ENCODE measurements at places on chromosomes 3 and 15.

DNA sequence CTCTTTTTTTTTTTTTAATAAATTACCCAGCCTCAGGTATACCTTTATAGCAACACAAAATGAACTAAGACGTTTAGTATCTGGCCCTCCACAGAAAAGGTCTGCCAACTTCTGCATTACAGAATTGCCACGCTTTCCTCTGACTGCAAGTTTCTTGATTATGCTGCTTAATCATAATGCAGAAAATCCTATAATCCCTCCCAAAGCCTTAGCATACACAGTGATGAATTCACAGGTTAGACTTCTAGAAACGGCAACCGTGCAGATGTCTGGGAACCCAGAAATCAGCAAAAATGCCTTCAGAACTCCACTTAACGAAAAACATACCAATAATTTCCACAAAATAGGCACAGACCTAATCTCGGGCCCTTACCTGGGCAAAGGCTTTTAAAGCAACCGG is 144.7 kb upstream of the FRMD4B start:
- DNase-seq, result no peak

DNA sequence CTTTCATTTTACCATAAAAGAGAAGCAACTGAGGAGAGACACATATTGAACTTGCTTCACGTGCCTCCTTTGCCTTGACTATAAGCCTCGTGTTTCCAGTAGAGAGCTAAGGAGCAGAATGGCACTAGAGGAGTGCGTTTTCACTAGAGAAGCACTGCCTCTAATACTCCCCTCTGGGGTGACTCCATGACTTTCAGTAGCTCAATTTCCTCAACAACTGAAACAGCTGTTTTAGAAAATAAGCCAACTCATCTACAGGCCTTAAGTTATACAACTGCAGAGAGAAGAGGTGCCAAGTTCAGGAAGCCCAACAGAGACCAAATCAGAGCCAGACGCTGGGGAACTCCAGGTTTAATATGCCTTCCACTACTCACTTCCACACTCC is 1.9 kb downstream of the UBP1 start:
- DNase-seq, result no peak

DNA sequence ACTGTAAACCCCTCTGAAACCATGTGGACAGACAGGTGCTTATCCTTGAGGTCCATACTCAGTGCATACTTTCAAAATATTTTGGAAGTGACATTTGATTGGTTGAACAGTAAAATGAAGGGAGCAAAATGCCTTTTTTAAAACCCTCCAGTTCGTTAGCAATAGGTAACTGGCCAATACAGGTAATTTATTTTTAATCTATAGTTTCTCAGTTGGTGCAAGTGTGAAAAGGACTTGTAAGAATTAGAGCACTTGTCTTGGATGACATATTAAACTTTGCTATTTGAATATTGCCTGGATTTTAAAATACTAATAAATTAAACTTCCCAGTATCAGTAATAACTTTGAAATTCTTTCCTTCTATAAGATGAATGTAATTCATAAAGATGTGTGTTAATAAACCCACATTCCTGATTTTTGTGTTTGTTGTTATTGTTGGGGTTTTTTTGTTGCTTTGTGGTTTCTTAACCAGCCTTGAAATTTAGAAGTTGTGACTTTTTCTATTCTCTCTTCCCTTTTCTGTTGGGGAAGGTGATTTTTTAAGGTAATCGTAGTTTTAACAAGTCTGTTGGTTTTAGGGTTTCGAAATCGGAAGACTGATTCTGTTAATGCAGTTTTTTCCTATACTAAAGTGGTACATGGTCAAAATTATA is 90.0 kb downstream of the STT3B start:
- no peak for DNase-seq

DNA sequence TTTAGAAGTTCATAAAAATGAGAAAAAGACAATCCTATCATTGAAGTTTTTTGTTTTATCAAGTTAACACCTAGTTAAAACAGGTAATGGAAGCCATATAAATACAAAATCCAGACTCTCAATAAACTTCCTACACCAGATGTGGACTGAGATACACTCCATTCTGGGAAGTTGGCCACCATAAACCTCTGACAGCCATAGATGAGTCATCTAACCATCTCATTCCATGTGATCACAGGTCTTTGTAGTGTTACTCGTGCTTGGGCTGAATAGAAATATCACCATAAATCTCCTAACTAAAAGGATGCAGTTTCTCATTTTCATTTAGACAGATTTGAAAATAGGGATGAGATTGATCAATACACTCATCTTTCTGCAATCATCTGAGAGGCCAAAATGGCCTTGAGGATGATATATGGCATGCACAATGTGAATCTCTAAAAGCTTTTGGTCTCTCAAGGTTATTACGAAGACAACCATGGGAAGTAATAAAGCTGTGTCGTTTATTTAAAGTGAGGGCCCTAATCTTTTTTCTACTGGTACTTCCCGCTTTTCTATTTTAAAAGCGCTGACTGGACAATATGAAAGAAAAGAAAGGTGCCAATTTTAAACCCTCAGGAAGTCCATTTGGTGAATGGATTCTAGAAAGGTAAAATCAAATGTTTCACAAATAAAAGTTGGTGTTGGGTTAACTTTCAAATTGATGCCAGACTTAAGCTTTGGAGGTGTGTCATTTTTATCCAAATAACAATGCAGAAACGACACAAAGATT is 155.5 kb downstream of the POLR2M start:
- DNase-seq, result no peak

DNA sequence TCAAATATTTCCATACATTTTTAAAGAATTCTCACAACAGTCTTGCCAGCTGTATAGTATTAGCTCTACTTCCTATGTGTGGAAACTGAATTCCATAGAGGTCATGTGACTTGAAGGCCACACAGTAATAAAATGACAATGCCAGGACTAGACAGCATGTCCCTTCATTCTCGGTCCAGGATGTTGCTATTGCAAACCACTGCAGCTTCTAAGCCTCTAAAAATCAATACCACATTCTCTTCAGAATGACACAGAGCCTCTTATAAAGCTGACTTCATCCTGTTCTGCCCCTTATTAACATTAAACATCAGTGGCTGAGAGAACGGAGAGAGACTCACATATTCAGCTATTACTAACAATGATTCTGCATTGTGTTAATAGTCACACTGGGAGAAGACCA is 240.3 kb upstream of the PEX5L start:
- DNase-seq, result no peak

DNA sequence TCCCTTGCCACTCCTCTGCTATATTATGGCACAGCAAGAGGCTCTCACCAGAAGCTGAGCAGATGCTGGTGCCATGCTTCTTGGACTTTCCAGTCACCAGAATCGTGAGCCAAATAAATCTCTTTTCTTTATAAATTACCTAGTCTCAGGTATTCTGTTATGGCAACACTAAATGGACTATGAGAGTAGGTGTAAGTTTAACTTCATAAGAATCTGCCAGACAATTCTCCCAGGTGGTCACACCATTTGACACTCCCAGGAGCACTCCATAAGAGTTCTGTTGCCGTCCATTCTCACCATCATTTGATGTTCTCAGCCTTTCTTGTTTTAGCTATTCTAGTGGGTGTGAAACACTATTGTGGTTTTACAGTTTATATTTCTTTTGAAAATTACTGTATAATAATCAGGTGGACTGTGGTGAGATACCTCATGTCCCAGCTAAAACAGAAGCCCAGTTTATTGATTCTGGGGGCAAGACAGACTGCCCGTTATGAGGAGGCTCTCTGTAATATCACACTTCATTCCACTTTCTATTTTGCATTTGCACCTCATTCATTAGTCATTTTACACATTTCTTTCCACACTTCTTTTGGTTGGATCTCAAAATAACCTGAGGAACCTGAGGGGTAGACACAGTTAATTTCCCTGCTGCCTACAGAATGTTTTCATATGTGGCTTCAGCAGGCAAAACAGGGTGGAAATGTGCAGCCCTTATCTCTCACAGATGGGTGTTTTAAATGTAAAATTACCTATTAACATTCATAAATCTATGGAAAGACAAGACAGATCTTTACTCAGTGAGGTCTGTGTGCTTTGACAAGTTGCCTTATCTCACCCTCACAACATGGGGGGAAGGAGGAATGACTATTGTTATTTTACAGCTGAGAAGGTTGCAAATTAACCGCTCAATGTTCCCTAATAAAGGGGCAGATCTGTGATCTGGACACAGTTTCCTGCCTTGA is 42.1 kb downstream of the CDCP1 start:
- no peak for DNase-seq

- no peak for DNase-seq
Measured at GRCh38 chr15:75646944-75647364, 758 bp upstream of the SNX33 start.

DNA sequence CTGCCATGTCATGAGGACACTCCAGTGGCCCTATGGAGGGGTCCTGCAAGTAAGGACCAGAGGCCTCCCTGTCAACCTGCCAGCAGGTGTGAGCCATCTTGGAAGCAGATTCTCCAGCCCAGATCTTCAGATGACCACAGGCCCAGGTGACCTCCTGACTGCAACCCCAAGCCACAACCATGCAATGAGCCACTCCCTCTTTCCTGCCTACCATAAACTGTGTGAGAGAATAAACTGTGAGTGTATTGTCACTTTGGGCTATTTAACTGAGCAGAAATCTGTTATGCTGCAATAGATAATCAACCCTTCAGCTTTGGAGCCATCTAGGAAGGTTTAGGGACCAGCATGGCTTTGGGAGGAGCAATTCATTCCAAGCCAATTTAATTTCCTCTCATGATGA is 367.9 kb downstream of the SHQ1 start:
- no peak for DNase-seq

DNA sequence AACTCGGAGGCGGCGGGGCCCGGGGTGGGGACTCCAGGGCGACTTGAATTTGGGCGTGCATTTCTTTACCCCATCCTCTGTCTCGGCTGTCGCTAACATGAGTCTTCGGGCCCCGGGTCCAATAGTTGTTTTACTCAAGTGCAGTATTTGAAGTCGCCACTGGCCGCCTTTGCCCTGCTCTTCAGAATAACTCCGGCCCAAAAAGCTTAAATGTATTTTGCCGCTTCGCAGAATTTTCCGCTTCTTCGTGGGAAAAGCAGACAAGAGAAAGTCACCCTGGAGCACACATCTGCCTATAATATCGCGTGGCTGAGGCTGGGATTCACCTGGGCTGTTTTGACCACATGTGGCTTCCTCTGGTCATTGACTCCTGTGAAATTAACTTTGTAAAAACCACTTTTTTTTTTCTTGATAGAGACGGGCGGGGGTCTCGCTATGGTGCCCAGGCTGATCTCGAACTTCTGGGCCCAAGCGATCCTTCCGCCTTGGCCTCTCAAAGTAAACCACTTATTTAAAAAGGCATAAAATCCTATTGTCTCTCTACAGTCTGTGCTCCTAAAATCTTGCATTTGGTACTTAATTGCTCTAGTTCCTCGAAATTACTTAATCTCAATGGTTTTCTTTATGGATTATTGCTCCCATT is 676 bp downstream of the CNOT10 start:
- no peak for DNase-seq

DNA sequence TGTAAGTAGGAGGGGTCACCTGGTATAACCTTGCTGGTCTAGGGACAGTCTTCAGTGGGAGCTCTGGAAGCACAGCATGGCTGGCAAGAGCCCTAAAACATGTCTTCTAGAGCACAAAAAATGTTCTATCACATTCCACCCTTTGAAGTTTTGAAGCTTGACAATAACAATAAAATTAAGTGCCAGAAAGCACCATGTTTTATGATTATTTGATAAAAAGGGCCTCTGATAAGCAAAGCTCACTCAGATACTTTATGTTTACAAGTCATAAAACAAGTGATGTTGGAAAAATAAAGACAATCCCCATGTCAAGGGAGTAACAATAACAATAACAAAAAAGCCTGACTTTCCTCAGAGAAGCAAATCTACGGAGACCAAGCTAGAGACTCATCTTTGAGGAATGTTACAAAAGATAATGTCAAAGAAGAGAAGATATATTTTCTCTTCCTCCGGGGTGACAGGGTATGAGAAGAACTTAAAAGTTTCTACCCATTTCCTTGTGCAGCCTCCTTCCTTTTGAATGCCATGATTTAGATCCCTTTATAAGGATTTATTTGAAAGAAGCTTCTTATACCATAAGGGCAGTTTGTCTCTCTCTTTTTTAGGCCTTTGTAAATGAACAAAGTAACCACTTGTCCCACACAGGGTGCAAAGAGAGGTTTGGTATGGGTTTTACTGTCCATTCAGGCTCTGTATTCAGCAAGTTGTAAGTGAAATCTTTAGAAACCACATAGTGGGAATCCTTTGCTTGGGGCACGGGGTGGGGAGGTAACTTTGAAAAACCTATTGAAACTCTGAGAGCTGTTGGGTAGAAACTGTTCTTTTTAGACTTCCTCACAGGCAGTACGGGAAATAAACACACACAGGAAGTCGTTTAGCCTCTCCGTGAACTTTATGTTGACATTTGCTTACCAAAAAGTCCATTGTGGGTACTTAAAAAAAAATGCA is 109.6 kb upstream of the RBMS3 start:
- DNase-seq, result no peak

GRCh38 chr3:47782446-47783308 is 984 bp upstream of the SMARCC1 start:
- DNase-seq, result no peak

GRCh38 chr15:58583171-58583908 is 151.5 kb downstream of the LIPC start:
- no peak for DNase-seq

All from stimulated activated CD4-positive, alpha-beta T cell treated with anti-CD3 and anti-CD28 coated beads, TNF-alpha, amount 100 ng/mL, for 48 hours (primary cell).